ENCODE measurements at places on chromosomes 7 and 10. TPM values are rescaled to one million over a fixed set of nuclear protein-coding genes. Genes with fewer than 3 reads are reported as not detected.

SPAG6 gene
- not detected for total RNA-seq

YKT6 gene
- total RNA-seq: 88.3 TPM

CRYGN gene
- not detected for total RNA-seq

ST8SIA6 gene
- total RNA-seq: not detected

PDSS1 gene
- 15.7 TPM for total RNA-seq

DOCK1 gene
- 35.8 TPM for total RNA-seq

GBX1 gene
- total RNA-seq: not detected

CREB5 gene
- total RNA-seq: 3.8 TPM
